Activated CD4-positive, CD25-positive, alpha-beta regulatory T cell treated with anti-CD3 and anti-CD28 coated beads, Interleukin-2, amount 50 U/mL, for 16 hours (primary cell): ENCODE measurements at places on chromosomes 3 and 15.

GRCh38 chr3:42499478-42499871 lies 3.0 kb upstream of the VIPR1 start:
- no peak for DNase-seq

DNA sequence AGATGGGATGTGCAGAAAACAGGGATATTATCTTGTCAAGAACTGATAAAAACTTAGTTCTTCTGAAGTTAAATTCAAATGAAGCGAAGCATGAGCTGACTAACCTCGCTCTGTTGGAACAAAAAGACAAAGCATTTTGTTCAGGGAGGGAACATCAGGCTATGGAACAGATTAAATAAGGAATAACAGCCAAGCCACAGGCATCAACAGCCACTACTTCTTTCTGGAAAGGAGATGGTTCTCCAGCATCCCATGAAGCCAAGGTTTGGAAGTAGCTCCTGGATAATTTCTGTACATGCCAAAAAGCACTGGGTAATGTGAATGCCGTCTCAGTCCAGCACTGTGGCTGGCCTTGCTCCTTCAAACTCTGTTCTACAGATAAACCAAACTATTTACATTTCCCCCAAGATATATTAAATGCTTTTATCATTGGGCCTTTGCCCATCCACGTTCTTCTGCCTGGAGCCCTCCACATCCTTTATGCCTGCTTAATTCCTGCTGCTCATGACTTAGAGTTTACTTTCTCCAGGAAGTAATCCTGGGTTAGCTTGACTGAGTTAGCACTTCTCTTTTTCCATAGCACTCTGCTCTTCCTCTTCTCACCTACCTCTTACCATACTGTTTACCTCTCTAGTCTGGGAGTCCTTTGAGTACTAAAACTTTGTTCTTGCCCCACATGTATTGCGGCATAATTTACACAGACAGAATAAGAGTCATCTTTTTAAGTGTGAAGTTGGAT lies 232.0 kb downstream of the CLSTN2 start:
- DNase-seq: no peak

GRCh38 chr15:99955181-99955525 lies 221.9 kb upstream of the LYSMD4 start:
- DNase-seq: no peak

DNA sequence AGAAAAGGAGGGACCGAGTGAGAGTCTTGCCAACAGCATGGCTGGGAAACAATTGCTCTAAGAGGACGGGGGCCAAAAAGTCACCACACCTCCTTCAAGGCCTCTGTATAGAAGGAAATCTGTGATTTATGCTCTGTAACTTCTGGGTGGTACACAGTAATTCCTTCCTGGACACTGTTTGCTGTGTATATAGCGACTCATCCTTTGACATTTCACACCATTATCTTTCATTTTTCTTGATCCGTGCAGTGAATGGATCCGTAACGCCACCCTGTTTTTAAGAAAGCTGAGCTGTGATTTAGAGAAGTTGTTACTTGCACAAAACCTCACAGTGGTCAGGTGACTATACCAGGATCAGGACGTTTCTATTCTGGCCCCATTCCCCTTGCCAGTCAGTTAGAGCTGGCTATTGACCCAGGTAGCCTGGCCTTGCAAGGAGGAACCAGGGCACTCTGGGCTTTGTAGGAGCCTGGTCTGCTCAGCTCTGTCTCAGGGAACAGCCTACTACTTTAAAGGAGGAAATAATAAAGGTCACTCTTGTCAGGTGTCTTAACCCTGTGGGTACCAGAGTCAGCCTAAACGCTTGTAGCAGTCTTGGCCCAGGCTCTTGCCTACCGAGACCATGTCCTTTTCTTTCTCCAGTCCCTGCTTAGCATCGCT lies 86.5 kb upstream of the MYZAP start:
- no peak for DNase-seq

- no peak for DNase-seq
These were observed 19.6 kb upstream of the GPR156 start for GRCh38 chr3:120304616-120305015.

DNA sequence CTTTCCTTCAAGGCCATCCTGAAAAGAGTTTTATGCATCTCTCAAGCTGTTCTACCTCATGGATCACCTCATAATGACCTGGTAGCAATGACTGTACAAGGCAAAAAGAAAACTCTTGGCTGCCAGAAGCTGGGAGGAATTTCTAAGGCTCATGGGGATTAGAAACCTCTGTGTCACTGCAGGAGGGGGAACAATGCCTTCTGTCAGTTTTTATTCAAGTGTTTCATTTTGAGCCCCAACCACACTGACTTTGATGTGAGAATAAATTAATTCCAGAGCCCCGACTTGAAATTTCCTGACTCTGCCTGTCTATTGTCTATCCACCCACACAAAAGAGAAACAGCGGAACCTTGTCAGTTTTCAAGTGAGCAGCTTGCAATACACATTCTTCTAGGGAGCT lies 58.7 kb upstream of the MRPL3 start:
- DNase-seq: no peak

DNA sequence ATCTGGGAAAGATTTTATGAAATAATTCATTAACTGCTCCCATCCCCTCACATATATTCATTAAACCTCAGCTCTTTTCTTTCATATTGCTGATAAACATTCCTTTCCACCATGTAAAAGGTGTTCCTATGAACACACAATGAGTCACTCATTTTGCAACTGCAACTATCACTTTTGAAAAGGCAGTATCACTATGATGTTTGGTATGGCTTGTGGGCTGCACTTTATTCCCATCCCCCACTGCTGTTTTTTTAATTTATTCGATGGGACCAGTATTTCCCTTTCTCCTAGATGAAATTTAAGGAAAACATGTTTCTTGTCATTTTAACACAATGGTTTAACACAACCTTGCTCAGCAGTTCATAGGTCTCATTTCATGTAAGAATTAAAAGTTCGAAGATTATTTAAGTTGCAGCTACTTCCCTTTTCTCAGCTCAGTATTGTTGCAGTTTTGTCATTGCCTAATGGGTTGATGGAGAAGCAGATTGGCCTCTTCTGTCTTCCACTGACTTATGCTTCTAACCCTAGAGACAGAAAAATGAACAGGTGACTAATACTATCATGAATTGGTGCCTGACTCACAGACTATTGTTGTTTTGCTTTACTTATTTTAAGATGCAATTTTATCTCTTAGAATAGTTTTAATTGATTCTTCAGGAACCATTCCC lies 280.3 kb downstream of the ZPLD1 start:
- DNase-seq: no peak

GRCh38 chr15:42331235-42331634 lies 28.1 kb upstream of the CAPN3 start:
- no peak for DNase-seq

DNA sequence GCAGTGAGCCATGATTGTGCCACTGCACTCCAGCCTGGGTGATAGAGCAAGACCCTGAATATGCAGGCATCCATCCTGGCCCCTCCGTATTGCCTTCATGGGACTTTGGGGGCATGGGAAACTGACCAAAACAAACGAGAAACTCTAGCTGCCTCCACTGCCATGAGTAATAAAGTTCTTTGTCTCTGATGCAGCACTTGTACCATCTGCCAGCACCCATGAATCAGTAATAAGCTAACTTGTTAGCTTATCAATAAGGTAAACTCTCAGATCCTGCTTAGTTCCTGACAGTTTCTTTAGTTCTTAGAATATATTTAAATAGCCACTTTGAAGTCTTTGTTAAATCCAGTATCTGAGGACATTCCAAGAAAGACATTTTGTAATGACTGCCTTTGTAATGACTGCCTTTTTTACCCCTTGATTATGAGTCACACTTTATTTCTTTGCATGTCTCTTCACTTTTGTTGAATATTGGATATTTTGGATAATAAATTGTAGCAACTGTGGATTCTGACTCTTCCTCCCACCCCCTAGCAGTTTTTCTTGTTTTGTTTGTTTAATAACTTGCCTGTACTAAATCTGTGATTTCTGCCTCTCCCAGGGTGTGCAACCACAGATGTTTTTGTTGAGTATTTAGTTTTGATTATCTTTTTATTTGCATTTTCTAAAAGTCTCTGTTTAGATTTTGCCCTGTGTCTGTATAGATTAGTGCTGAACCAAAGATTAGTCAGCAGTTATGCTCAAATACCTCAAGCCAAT lies 136.9 kb downstream of the HCN4 start:
- DNase-seq: no peak

- DNase-seq: no peak
These were observed 422.2 kb downstream of the GBE1 start for GRCh38 chr3:81339040-81339845.

- no peak for DNase-seq
These were observed 14.2 kb downstream of the DZIP3 start for GRCh38 chr3:108603691-108604090.

DNA sequence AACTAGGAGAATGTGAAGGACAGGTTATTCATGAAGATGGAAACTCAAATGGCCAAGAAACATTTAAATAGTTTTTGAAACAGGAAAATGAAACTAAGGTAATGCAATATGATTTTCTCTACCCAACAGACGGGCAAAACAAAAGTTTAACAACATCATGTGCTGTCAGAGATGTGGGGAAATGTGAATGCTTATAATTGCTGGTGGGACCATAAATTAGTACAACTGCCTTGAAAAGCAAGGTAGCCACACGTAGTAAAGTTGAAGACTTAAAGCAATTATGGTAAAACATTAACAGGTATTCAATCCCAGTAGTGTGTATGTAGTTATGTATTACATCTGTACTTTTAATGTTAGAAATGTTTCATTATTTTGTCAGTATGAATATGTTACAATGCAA lies 57.0 kb upstream of the C3orf80 start:
- no peak for DNase-seq

GRCh38 chr3:72634128-72634527 lies 214.1 kb downstream of the SHQ1 start:
- DNase-seq: no peak

GRCh38 chr15:28955160-28955992 lies 69.6 kb downstream of the APBA2 start:
- no peak for DNase-seq

DNA sequence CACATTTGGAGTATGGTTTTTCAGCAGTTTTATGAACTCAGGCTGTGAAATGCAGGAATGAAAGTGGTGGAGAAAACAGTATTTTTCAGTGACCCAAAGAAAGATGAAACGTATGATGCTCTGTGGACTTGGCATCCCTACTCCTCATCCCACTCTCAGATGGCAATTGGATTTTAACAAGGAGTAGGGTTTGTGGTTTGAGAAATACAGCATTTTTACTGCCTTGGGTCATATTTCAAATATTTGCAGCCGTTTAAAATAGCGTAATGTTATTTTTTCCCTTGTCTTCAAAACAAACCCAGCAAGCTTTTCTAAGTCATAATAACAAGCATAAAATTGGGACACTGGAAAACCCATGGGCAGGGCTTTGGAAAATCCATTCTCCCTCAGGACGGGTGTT lies 117.2 kb upstream of the LRIG1 start:
- no peak for DNase-seq

- no peak for DNase-seq
These were observed 26.8 kb upstream of the CHRNA7 start for GRCh38 chr15:32003558-32003957.

GRCh38 chr3:106628407-106628806 lies 748.8 kb upstream of the CCDC54 start:
- DNase-seq: no peak

DNA sequence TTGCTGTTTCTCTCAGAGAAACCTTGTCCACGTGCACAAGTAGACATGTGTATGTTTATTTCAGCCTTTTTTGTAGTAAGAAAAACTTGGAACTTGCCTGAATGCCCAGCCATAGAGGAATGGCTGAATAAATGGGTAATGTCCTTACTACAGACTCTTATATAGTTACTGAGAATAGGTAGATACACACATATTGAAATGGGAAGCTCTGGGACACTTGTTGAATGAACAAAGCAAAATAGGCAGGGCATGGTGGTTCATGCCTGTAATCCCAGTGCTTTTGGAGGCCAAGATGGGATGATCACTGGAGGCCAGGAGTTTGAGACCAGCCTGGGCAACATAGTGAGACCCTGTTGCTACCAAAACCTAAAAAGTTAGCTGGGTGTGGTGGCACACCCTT lies 1.7 kb downstream of the UNC45A start:
- no peak for DNase-seq

DNA sequence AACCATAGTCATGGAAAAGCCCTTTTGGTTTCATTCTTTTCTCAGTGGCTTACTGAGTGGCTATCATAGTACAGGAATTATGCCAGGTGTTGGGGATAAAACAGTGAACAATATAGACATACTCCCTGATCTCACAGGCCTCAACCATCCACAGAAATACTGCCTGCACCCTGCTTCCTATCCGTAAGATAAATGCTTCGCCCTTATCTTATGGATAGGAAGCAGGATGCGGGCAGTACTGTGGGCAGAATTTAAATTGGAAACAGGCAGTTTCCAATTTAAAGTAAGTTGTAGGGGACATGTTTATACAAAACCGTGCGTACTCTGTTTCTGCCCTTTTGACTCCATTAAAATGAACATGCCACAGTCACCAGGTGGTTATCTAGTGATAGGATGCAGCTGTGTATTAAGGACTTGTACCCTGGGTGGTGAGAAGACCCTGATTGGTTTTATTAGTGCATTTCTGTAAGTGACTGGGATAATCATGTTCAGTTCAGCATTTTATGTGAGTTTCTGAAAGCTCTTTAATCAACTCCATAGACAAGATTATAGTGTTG lies 141.8 kb upstream of the BHLHE40 start:
- DNase-seq: no peak

DNA sequence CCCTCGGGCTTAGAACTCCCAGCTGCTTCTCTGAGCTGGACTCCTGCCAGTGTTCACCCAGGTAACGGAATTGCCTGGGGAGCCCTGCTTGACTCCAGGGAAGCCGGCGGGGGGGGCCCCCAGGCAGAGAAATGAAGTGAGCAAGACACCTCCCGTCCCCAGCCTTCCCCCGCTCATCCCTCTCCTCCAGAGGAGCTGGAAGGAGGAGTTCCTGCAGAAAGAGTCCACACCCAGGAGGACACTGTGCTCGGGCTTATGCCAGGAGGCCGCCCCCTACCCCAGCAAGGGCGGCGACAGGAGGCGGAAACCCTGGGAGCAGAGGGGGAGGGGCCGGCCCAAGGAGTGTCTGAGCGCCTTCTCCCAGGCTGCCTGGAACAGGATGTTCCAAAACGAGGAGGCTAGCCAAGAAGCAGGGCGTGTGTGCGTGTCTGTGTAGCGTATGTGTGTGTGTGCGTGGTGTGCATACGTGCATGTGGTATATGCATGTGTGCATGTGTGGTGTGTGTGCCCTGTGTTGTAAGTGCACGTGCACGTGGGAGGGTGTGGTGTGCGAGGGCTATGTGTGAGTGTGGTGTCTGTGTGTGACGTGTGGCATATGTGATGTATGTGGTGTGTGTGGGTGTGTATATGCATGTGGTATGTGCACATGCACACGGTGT lies 511.3 kb downstream of the SHQ1 start:
- DNase-seq: no peak

DNA sequence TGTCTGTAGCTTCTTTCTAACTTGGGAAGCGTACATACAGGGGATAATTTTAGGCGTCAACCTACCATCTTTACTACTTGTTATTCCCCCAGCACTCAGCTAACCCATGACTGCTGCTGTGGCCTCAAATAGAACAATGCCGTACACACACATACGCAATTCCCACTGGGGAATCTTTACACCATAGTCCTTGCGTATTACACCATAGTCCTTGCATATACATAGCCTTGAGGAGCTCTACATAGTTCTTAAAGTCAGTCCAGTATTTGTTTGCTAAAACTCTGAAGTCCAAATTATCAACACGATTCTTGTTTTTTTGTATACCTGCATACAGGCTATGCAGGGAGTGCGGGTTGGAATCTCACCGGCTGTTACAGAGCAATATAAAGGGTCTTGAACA lies 67.2 kb downstream of the CGNL1 start:
- no peak for DNase-seq

- DNase-seq: no peak
These were observed 11.7 kb downstream of the BCL2L10 start for GRCh38 chr15:52100807-52101442.

GRCh38 chr3:35675206-35675605 lies 35.9 kb downstream of the ARPP21 start:
- no peak for DNase-seq
